ENCODE measurements at places on chromosomes 11 and 22.
A peak's percentile ranks its signal among the peaks of the same experiment; 100 is the strongest.

DNA sequence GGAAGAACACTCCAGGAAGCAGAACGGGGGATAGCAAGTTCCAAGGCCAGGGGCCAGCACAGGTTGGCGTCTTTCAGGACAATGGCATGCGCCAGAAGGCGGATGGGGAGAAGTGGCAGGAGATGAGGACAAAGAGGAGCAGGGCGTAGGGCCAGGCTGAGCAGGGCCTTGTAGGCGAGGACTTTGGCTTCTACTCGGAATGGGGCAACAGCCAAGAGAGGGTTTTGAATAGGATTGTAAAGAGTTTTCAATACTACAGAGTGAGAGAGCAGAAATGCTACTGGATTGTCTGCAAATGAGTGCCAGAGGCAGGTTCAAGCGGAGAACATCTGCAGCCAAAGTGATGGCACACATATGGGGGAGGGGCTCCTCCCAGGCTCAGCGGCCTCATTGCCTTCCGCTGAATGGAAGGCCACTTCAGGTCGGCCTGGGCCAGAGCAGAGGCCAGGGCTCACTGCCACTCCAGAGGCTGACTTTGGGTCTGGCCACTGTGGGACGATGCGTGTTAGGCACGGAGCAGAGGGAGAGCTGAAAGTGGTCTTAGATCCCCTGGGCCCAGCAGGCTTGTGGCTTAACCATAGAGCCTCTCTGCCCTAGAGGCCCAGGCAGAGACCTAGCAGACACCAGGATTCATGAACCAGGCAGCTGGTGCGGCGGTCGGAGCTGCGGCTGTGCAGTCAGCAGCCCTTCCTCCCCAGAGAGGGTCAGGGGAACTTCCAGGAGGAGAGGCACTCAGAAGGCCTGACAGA is 118.2 kb downstream of the DSCAML1 start:
- no peak overlapping the region for H3K27ac ChIP-seq
- H3K4me3 ChIP-seq: no peak overlapping the region
- DNase-seq: no peak
- no peaks in the 10 kb centered on the region for H3K4me1 ChIP-seq
- peaks cover 19% of the 10 kb centered on the region for H3K27me3 ChIP-seq

- no peaks in the 10 kb centered on the region for H3K36me3 ChIP-seq
- peak overlapping the region; percentile 57 for H3K27ac ChIP-seq
- peaks cover 76% of the 10 kb centered on the region for H3K4me1 ChIP-seq
- H3K4me3 ChIP-seq: no peak overlapping the region
- no peak for DNase-seq
- no peaks in the 10 kb centered on the region for H3K27me3 ChIP-seq
Measured at GRCh38 chr11:96189351-96189750, 153.6 kb downstream of the MAML2 start.

DNA sequence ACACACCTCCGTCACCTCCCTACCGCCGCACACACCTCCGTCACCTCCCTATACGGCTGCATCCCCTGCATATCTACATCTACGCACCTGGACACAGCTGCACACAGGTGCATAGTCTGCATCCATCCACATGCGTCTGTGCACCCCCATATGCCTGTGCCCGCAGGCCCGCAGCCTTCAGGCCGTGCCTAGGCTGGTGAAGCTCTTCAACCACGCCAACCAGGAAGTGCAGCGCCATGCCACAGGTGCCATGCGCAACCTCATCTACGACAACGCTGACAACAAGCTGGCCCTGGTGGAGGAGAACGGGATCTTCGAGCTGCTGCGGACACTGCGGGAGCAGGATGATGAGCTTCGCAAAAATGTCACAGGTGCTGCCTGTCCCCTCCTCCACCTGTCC is 4.8 kb downstream of the PKP3 start:
- no peak overlapping the region for H3K4me3 ChIP-seq
- H3K36me3 ChIP-seq: no peaks in the 10 kb centered on the region
- no peaks in the 10 kb centered on the region for H3K4me1 ChIP-seq

- no peaks in the 10 kb centered on the region for H3K36me3 ChIP-seq
- peaks cover 9% of the 10 kb centered on the region for H3K27me3 ChIP-seq
- H3K4me3 ChIP-seq: no peak overlapping the region
- H3K27ac ChIP-seq: no peak overlapping the region
- DNase-seq: no peak
Measured at GRCh38 chr22:28497188-28497587, 182.5 kb downstream of the TTC28 start.

DNA sequence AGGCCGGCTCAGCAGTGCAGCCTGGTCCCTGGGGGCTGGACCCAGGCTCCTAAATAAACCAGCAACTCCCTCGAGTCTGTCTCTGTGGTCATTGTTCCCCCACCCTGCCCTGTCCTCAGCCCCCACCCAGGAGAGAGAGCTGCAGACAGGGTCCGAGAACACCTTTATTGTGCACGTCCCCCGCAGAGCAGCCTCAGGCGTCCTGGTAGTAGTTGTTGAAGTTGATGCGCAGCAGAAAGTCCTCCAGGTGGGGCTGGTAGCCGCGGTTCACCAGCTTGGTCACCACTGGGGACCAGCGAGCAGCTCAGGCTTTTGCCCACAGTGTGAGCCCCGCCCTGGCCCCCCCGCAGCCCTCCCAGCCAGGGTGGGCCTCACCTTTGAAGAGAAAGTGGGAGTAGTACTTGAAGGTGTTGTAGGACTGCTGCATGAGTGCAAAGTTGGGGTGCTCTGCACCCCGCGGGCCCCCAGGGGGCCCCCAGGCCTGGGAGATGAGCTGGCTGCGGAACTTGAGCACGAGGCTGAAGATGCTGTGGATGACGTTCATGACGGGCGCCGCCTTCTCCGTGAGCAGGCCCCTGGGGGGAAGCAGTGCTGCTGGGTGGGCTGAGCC is 16.8 kb downstream of the SELENOO start:
- no peak for DNase-seq
- H3K4me1 ChIP-seq: no peaks in the 10 kb centered on the region
- H3K36me3 ChIP-seq: peaks cover 75% of the 10 kb centered on the region
- no peak overlapping the region for H3K4me3 ChIP-seq

- H3K4me1 ChIP-seq: no peaks in the 10 kb centered on the region
- no peak overlapping the region for H3K27ac ChIP-seq
- H3K4me3 ChIP-seq: no peak overlapping the region
Measured at GRCh38 chr11:112615891-112616290, 345.3 kb upstream of the NCAM1 start.

DNA sequence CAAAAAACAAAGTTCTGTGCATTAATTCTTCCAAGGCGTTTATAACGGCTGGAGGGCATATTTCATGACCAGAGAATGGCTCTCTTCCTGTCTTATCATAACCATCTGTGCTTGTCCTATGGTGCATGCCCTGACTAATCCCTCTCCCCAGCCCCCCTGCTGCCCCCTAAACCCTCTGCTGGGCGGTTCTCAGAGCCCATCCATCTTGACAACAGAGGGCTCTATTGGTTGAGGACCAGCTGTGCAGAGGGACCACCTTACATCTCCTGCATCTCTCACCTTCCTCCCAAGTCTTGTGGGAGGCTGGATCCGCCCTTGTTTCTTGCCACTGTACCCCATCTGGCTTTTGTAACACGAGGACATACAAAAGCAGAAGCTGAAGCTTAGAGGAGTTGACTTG is 282.1 kb downstream of the MIAT start:
- no peak overlapping the region for H3K4me3 ChIP-seq
- H3K27ac ChIP-seq: no peak overlapping the region
- no peaks in the 10 kb centered on the region for H3K36me3 ChIP-seq
- DNase-seq: no peak
- H3K4me1 ChIP-seq: no peaks in the 10 kb centered on the region

DNA sequence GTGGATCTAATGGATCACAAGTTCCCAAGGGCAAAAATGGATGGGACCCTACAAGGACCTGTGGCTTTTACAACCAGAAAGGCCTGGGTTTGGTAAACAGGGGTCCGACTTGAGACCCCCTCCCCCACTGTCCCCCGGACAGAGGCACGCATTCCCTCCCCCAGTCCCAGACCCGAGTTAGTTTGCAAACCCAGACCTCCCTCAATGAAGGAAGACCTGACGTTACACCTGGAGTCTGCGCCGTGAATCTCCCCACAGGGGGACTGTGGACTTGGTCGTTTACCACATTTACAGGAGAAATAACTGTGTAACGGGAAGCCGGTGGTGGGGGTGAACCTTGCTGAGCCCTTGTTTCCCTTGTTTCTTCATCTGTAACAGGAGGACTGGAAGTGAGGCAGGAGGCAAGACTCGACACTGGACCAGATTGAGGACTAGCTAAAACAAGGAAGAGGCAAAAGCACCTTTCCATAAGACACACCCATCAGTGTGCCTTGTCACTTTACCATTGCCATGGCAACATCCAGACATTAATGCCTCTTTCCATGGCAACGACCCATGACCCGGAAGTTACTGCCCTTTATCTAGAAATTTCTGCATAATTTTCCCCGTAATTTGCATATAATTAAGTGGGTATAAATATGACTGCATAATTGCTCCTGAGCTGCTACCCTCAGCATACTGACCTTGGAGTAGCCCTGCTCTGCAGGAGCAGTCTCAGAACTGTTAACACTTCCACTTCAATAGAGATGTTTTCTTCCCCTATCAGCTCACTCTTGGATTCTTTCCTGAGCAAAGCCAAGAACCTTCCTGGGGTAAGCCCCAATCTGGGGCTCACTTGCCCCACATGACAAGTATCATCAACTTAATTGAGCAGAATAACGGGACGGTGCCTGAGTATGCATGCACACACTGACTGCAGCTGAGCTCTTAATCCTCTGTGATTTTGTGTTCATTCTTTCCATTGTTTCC is 25.4 kb downstream of the PDGFB start:
- DNase-seq: peak; percentile 6
- no peak overlapping the region for H3K4me3 ChIP-seq
- H3K27ac ChIP-seq: no peak overlapping the region
- H3K27me3 ChIP-seq: peaks cover 40% of the 10 kb centered on the region

DNA sequence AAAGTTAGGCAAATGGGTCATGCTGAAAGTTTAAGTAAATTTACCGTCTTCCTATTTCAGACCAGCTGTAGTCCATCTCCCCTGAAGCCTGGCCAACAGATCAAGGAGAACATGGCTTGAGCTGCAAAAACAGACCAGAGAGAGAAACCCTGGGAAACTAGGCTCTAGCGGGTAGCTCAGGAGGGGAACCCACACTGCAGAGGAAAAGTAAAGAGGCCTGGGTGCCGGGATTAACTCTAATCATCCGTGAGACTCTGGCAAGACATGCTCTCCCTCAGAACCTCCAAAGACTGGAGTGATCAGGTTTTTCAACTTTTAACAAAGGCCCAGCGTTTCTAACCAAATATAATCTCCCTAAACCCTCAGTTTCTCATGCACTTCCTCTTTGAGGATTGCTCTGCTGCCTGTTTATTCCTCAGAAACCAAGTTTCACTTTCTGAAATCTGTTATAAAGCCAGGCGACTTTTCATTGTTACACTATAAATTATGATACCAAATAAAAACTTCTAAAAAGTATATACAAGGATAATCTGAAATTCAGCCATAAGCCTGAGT is 67.5 kb downstream of the GAB2 start:
- H3K4me3 ChIP-seq: peak overlapping the region; percentile 65
- no peaks in the 10 kb centered on the region for H3K36me3 ChIP-seq
- peak overlapping the region; percentile 89 for H3K27ac ChIP-seq
- DNase-seq: no peak

GRCh38 chr22:19111584-19111983 is 10.6 kb downstream of the DGCR2 start:
- no peak overlapping the region for H3K4me3 ChIP-seq
- peaks cover 72% of the 10 kb centered on the region for H3K4me1 ChIP-seq
- no peaks in the 10 kb centered on the region for H3K27me3 ChIP-seq
- DNase-seq: no peak

DNA sequence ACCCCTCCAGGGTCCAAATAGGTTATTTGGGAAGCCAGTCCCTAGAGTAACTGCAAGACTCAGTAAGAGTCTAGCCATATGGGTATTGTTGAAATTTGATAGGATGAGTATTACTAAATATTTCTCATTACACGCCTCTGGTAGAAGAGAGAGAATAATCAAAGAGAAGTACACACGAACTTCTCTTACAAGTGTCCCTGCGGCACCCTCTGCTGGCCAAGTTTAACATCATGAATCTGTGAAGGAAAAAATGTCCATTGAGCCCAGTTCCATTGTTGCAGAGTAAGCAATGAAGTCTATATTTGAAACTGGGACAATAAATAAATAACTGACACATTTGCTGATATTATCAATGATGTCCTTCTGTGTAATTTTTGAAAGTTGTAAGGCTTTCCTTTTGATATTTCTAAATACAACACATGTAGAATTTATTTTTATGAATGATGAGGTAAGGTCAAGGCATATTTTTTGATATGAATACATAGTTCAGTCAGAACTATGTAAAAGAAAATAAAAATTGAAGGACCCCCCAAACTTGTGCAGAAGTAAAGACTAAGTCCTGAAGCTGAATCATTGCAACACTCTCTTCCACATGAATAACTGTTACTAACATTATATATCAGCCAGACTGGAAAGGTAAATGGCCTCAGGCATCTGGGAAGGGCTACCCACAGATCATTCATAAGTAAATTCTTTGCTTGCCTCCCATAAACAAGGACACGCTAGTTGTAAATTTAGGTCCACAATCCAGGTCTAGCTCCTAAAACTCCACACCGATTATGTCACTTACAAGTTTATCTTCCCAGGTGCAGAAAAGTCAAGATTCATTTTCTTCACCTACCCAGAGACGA is 10.0 kb downstream of the OR51L1 start:
- H3K27me3 ChIP-seq: peaks cover 2% of the 10 kb centered on the region
- no peak for DNase-seq
- no peaks in the 10 kb centered on the region for H3K36me3 ChIP-seq
- H3K27ac ChIP-seq: no peak overlapping the region
- H3K4me1 ChIP-seq: no peaks in the 10 kb centered on the region

DNA sequence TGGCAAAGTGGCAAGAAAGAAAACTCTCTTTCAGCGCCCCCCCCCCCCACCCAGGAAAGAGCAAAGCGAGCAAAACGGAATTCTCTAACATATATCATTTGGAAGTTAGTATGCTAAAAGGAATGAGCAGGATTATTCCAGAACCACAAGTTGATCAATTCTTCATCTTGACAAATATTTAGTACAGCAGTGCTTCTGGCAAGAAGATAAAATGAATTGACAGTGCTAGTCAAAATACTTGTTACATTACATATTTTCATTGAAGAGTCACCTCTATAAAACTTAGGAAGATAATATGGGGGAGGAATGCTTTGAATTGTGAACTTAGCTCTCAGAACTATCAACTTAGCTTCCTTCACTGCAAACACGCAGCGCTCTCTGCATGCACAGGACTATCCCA is 377.4 kb downstream of the DYNC2H1 start:
- H3K27ac ChIP-seq: no peak overlapping the region
- no peaks in the 10 kb centered on the region for H3K36me3 ChIP-seq
- no peaks in the 10 kb centered on the region for H3K4me1 ChIP-seq
- DNase-seq: no peak
- H3K27me3 ChIP-seq: no peaks in the 10 kb centered on the region
- H3K4me3 ChIP-seq: no peak overlapping the region
